Left cardiac atrium (tissue), 4 donors: ENCODE measurements at places on chromosomes 12 and 14.

DNA sequence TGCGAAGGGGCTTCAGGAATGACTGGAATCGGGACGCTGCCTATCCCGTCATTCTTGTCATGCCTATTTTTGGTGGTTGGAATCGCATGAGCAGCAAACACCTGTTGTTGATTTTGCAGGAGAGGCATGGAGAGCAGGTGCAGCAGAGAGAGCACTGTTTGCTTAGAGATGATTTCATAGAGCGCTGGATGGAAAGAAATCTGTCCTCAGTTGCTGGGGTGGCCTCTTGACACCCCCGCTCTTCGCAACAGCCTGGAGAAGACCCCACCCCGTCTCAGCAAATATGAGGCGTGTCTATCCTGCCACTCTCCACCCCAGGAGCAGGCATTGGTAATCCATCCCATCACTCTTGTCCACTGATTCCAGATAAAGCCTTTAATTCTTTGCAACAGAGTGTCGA, 19.3 kb upstream of the NCOR2 start:
- DNase-seq, result no peak

GRCh38 chr14:72523424-72524294, 370.2 kb downstream of the DPF3 start:
- DNase-seq, result no peak

DNA sequence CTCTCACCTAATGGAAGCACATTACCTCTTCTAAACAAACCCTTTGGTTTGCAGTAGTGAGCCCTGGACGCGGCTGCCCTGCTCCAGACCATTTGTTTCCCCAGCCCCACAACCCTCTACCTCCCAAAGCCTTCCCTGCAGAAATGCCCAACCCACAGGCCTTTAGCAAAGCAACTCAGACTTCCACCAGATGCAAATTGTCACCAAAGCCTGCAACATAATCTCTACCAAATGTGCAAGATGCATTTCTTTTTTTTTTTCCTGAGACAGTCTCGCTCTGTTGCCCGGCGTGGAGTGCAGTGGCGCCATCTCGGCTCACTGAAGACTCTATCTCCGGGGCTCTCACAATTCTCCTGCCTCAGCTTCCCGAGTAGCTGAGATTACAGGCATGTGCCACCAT, 56.2 kb downstream of the VWF start:
- DNase-seq, result no peak

DNA sequence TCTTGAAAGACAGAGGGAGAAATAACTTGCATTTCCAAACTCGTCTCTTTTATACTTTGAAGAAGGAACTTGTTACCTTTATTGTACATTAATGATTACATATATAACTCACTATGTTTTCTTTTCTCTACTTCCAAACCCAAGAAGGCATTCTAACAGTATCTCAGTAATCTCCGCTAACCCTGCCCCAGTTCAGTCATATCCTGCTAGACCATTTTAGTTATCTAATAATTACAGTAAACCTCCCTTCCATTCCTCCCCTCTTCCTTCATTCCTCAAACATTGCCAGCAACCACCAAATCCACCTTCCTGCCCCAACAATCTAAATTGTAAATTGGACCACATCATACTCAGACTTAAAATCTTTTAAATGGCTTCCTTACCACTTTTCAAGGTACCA, 30.6 kb downstream of the STK38L start:
- DNase-seq, result no peak

- DNase-seq, result no peak
Measured at GRCh38 chr12:104930388-104931326, 27.4 kb downstream of the SLC41A2 start.

GRCh38 chr14:65790172-65790815, 377.8 kb downstream of the FUT8 start:
- no peak for DNase-seq

- DNase-seq, result no peak
Measured at GRCh38 chr14:106094654-106095189, 568.3 kb downstream of the TMEM121 start.

DNA sequence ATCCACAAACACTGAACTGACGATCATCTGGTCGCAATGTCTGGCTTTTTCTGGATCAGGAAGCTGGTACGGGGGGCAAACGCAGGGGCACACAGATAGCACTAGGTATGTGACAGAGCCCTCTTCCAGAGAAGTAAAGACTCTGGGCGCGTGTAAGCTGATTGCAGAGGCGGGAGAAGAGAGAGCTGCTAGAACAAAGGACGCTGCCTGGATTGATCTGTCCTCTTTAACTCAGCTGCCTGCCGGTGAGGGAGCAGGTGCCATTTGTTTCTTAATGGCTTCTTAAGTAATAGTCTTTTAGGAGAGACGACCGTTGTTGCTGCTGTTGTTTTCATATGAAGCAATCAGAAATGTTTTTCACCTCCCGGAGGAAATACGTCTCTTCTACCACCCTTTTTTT, 77.3 kb downstream of the GLT1D1 start:
- DNase-seq, result no peak

DNA sequence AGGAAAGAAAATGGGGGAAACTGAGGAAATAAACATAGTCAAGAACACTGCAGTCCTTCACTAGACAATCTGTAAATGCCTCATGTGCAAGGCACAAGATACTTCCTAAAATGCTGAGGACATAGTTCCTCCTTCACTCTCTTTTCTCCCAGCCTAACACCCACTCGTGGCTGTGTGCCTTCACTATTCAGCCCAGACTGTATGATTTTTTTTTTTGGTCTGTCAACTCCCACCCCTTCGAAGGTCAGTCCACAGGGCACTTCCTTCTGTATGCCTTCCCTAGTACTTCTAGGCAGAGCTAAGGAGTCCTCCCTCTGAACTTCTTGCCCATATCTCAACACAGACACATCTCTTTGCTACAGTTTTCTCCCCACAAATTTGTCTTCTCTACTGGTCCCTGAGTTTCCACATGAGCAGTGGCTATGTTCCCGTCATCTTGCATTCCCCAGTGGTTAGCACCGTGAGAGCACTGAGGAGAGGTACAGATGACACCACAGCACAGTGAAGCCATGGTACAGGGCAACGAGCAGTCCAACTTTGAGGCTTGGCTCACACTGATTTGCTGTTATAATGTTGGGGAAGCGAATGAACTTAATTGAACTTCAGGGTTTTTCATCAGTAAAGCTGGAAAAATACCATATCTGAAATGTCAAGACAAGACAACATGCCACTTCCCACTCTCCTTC, 24.1 kb upstream of the SYCP3 start:
- DNase-seq, result no peak

DNA sequence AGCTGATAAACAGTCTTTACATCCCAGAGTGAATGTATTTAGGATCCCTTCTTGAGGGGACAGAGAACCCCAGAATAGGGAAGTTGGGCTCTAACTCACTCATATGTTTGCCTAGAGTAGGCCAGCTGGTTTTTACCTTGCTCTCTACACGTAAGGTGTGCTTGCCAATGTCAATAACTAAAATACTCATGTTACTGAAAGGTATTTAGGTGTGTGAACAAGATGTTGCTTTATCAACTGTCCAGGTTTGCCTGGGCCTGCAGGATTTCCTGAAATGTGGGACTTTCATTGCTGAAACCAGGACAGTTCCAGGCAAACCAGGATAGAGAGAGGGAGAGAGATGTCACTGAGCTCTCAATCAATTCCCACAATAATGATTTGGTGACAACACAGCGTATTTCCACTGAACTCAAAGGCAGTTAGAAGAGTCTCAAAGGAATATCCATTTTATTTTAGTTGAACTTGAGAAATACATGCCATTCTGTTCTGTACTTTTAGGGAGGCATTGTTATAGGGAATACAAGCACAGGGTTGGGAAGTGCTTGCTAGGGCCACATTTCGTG, 171.7 kb downstream of the NRXN3 start:
- no peak for DNase-seq

DNA sequence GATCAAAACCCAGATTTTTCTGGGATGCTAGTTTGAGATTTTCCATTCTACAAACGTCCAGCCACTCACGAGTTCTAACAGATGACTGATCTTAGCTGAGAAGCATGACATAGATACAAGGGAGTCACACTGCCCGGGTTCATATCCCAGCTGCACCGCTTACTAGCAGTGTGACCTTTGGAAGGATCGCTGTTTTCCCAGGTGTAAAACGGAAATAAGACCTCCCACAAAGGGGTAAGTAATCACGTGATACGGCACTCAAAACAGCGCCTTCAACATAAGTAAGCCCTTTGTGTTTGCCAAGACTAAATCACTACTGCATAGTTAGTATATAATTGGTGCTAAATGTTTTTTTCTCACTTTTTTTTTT, 624 bp upstream of the PWP1 start:
- DNase-seq, result no peak

DNA sequence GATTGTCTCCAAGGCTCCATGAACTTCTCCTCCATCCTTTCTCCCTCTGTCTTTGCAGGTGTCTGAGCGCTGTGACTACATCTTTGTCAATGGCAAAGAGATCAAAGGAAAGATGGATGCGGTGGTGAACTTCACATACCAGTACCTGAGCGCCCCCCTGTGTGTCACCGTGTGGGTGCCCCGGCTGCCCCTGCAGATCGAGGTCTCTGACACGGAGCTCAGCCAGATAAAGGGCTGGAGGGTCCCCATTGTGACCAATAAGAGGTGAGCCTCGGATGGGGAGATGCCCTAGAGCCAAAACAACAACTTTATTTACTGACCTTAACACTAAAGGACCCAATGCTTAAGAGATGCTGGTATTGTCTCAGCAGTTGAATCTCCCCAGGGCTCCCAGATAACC, 130.0 kb downstream of the SLC15A4 start:
- DNase-seq, result no peak

GRCh38 chr14:74983343-74983742, 19.4 kb upstream of the EIF2B2 start:
- DNase-seq, result no peak
